Activated CD8-positive, alpha-beta memory T cell treated with anti-CD3 and anti-CD28 coated beads, Interleukin-2, amount 10 ng/mL, durations not matched to agents 7 days and 5 days (primary cell): ENCODE measurements at places on chromosomes 11 and 22. TPM values are rescaled to one million over a fixed set of nuclear protein-coding genes. Genes with fewer than 3 reads are reported as not detected.

GRCh38 chr11:2289859-2290258, 11.9 kb downstream of the C11orf21 start:
- DNase-seq = no peak

DNA sequence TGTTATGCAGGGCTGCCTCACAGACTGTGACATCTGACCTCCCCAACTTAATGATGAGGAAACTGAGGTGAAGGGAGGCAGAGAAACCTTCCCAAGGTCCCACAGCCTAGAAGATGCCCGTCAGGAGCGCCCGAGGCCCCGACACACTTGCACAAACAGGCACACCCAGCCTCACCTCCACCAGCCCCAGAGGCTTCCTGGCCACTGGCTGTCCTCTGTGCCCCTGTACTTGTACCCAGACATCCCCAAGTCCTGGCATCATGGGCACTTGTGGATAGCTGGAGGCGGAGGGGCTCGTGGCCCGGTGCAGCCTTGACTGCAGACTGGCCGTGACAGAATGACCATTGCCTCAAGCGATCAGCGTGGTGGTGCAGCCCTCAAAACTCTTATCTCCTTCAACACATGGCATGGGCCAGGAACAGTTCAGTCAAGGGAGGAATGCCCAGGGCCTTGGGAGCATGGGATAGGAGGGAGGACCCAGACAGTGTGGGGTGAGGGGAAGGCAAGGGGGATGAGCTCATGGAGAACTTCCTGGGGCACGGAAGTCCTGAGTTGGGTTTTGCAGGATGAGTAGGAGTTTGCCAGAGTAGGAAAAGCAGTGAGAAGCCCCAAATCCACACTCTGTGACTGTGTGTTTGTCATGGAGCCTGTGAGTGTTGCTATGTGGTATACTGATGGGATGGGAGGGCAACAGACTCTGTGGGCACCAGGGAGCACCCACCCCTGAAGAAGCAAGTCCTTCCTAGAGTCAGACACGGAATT, 25.8 kb upstream of the PPARA start:
- no peak for DNase-seq

DNA sequence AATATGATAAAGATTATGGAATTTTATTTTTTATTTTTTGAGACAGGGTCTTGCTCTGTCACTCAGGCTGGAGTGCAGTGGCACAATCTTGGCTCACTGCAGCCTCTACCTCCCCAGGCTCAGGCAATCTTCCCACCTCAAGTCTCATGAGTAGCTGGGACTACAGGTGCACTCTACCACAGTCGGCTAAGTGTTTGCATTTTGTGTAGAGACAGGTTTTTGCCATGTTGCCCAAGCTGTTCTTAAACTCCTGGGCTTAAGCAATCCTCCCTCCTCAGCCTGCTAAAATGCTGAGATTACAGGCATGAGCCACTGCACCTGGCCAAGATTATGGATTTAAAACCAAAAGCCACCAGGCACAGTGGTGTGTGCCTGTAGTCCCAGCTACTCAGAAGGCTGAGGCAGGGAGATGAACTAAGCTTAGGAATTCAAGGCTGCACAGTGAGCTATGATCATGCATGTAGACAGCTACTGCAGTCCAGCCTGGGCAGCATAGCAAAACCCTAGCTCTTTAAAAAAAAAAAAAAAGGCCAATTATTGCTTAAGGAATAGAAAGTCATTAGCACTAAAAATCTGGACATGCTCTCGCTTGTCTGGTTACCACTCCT, 20.2 kb upstream of the CCND1 start:
- no peak for DNase-seq

DNA sequence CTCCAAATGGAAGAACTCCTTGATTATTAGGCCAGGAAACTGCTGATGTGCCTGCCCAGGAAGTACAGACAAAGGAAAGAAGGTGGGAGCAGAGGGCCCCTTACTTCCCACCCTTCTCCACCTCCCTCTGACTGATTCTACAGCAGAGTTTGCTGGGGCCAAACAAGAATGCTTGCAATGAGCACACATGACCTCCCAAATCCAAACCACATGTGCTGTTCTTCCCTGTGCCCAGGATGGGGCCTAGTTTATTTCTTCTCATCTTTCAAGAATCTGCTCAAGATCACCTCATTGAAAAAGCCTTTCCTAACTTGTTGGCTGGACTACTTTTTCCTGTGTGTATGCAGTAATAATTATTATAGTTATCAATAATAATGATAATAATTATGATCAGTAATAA, 286.1 kb downstream of the RAB38 start:
- no peak for DNase-seq

DNA sequence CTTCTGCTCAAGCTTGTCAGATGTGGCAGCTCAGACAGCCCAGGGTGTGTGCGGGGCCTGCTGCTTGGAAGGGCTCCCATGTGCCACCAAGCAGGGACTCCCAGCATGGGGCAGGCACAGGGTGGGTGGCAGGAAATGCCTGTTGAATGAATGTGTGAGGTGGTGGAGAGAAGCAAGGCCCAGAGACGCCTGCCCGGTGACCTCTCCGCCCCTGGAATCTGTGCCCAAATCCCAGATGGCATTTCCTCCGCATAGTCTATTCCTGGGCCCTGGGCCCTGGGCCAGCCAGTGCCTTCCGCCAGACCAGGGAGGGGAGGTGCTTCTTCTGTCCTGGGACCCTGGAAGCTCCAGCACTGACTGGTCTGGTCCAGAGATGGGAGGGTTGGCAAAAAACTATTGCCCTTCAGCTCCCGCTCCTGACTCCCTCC, 3.7 kb downstream of the CST6 start:
- no peak for DNase-seq

- no peak for DNase-seq
These were observed 42.4 kb upstream of the API5 start for GRCh38 chr11:43269254-43269918.

DNA sequence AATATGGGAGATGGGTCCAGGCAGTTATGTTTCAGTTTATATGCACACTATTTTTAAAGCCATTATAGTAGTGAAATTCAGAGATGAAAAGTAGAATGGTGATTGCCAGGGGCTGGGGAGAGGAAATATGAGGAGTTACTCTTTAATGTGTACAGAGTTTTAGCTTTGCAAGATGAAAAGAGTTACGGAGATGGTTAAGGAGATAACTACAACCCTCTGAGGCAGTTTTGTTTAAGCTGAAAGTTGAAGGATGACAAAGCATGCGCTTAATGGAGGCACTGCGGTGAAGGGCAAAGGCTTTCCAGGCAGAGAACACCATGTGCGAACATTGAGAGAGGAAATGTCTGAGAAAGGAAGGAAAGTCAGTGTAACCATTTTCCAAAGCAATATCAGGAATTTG, 18.2 kb upstream of the BMAL1 start:
- no peak for DNase-seq

DNA sequence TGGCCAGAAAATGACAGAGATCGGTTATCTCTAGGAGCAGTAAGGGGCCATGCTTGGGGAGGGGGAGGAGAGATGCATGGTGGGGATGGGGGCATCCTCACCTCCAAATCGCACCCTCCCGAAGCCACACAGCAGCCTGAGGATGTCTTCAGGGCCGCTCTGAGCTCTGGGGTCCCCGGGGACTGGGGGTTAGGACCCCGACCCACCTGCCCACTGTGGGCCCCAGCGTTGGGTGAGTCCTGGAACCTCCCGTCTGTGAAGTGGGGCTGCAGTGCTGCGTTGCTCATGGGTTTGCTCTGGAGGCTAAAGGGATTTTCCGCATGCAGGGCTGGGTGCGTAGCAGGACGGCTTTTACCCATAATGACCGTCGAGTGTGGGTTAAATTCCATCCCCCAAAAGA, 1046.3 kb downstream of the BRD1 start:
- peak; percentile 18 for DNase-seq

DNA sequence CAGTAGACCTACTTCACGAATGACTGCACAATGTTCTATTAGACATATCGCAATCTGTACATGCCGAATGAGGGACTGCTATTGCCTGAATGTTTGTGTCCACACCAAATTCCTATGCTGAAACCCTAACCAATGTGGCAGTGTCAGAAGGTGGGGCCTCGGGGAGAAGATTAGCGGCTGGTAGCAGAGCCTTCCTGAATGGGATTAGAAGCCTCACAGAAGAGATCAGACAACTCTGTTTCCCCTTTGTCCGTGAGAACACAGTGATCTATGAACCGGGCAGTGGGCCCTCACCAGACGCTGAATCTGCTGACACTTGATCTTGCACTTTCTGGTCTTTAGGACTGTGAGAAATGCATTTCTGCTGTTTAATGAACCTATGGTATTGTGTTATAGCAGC, 33.1 kb downstream of the LRFN4 start:
- DNase-seq = no peak

GRCh38 chr11:106186630-106187029, 109.2 kb downstream of the AASDHPPT start:
- no peak for DNase-seq

DNA sequence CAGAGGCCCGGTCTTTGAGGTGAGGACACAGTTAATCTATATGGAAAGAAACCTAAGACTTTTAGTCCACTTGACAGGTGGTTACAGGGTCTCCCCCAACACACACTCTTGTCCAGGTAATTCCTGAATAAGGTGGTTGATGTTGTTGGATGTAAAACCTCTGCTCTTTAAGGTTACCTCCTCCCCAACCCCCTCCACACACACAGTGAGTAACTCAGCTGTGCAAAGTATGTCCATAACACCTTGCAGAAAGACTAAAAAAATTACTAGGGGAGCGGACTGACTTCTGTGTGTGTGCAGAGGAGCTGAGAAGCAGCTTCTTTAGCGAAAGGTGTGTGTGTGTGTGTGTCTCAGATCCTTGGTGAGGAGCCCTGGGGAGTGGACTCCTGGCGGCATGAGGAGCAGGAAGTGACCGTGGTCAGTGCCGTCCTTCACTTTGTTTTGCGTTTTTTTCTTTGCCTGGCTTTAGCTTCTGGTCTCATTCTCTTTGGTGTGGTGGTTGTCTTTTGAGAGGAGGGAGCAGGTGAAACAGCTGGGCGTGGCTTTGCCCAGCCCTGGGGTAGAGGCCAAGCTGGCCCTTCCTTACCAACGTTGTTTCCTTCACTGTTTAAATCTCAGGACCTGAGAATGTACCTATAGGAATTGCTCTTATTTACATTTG, 1.7 kb downstream of the ZBED4 start:
- DNase-seq = no peak

GRCh38 chr11:117273550-117274289, 17.4 kb upstream of the BACE1-AS start:
- DNase-seq = no peak

- DNase-seq = no peak
These were observed 29.7 kb downstream of the EFCAB6 start for GRCh38 chr22:43782448-43782847.

- DNase-seq = no peak
These were observed 11.6 kb downstream of the TP53AIP1 start for GRCh38 chr11:128931066-128931465.

DNA sequence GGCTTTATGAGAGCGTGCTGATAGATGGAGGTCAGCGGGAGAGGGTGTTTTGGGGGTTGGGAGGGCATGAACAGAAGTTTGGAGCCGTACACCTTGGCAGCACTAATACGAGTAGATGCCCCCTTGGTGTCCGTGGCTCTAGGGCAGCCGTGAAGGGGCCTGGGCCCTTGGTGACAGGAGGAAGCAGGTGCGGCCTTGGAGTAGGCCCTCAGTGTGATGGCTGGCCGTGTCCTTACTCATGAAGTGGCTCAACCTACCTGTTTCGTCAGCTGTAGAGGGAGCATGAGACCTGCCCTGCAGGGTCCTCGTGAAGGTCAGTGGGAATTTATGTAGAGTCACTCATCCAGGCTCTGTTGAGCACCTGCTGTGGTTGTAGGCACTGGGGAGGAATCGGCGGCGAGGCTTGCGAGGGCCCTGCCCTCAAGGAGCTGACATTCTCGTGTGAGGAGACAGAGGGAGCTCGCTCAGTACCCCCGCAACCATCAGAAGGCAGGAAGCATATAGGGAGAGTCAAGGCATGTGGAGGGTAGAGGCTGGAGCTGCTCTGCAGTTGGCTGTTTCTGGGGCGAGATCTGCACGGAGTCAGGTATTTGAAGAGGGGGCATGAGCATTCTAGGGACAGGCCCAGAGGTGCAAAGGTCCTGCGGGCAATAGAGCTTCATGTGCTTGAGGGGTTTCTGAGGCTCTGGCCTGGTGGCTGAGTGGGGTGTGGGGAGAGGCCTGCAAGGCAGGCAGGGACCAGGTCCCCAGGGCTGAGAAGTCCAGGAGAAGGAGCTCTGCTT, 39.6 kb downstream of the TBC1D22A start:
- DNase-seq = no peak

GRCh38 chr22:38313384-38313955, 3.8 kb downstream of the CSNK1E start:
- peak; percentile 50 for DNase-seq

GRCh38 chr11:69840371-69841169, 21.4 kb upstream of the FGF3 start:
- no peak for DNase-seq

DNA sequence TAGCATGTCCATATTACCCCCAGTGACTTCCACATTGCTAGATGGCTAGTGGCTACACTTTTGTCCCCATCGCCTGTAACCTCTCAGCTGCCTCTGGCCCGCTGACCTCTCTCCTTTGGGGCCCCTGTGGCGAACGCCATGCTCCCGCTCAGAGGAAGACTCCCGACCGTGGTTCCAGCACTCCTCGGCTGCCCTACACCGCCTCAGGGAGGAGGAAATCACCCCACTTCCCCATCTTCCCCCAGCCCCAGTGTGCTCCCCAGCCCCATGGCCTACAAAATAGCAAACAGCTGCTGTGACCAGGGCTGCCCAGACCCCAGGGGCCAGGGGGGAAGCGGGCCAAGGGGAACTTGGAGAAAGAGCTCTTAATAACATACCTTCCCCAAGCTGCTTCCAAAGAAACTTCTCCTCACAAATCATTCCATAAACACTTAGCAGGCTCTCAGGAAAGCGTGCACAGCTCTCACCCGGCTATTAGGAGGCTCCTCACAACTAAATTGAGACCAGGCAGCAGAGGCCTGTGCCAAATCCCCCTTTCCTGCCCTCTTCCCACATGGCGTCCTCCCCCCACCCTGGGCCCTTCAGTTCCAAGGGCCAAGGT, 63.5 kb upstream of the WNT11 start:
- no peak for DNase-seq

DNA sequence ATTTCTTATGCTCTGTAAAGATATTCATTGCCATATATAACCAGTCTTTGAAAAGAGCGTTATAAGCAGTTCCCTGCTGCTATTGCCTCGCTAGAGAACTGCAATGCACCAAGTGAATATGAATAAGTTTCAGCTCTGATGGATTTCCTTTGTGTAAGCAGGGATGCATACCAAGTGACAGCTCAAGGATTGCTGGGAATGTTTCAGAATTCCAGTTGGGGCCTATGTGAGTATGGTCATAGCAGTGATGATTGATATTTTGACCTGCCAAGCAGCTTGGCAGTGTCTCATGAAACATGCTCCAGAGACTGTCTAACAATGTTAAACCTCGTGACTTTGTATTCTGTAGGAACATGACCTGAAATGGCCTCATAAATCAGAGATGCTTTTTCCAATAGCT, 312.6 kb downstream of the C11orf87 start:
- no peak for DNase-seq

GRCh38 chr11:44727114-44727372, 281 bp downstream of the TSPAN18 start:
- DNase-seq = no peak

RIC3 gene
- 7.4 TPM for total RNA-seq

BMAL1 gene
- total RNA-seq = 81.8 TPM

ZNF214 gene
- not detected for total RNA-seq

GTSE1 gene
- total RNA-seq = 91.9 TPM

PHETA2 gene
- total RNA-seq = 2.5 TPM

NRIP3 gene
- total RNA-seq = 0.91 TPM

TRIOBP gene
- total RNA-seq = 55.2 TPM

TIMP3 gene
- not detected for total RNA-seq

APOL4 gene
- total RNA-seq = 22.6 TPM

ANKK1 gene
- total RNA-seq = 0.29 TPM

SERGEF gene
- 38.8 TPM for total RNA-seq

UCP3 gene
- 5.2 TPM for total RNA-seq

PNPLA3 gene
- total RNA-seq = not detected

NXPE1 gene
- total RNA-seq = not detected

DRD4 gene
- total RNA-seq = 0.41 TPM

RCOR2 gene
- total RNA-seq = 0.16 TPM
